Mesothelial cell of epicardium (in vitro differentiated cells): ENCODE measurements at places on chromosomes 3 and 15. TPM values are rescaled to one million over a fixed set of nuclear protein-coding genes. Genes with fewer than 3 reads are reported as not detected.

DNA sequence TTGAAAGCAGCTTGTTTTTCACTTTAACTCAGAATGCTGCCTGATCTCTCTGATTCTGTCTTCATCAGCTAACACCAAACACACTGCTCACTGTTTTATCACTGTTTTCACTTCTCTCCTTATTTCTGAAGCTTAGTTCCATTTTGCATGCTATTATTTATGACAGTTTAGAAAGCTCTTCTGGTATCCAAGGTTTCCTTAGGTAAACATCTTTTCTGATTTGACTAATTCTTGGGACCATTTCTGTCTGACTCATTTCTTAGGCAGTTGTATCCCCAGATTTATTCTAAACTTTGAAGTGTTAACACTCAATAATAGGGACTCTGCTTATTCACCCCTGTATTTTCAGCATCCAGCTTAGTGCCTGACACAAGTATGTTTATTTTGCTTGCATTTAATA is 167.7 kb downstream of the BCHE start:
- DNase-seq: no peak

DNA sequence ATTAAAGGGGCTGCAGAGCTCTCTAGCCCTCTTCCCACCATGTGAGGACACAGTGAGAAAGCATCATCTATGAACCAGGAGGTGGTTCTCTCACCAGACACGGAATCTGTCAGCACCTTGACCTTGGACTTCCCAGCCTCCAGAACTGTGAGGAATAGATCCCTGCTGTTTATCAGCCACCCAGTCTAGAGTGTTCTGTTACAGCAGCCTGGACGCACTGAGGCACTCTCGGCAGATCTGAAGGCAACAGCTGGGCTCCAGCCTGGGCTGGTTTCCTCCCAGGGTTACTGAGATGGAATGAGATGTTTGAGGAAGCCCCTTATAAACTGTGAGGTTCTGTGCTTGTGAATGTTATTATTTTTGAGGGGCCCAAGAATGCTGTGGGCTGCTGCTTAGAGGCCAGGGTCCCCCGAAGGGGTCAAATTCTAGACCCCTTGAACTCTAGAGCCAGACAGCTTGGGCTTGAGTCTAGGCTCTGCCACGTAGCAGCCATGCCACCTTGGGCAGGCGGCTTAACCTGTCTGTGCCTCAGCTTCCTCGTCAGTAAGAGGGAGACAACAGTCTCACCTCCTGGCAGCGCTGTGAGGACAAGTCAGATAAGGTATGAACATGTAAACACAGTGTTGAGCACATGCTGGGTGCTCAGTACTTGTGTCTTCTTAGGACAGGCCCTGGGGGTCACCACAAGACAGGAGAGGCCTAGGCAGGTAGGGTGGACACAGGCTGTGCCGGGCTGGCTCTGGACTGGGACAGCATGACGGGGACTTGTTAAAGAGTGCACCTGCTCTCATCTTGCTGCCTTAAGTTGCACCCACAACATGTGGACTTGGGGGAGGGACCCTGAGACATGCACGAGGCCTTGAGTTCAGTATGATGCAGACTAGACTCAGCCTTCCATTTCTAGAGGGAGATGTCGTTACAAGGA is 49.2 kb downstream of the MGLL start:
- no peak for DNase-seq

GRCh38 chr3:88640581-88640980 is 466.8 kb upstream of the EPHA3 start:
- no peak for DNase-seq

PEX5L gene
- total RNA-seq: 0.04 to 0.32 TPM (median 0.20 TPM) in 3 replicates

SPESP1 gene
- not detected in 3 replicates for total RNA-seq
